ENCODE measurements at places on chromosomes 1 and 21.

- no peak for DNase-seq
Observed at GRCh38 chr1:157287462-157287861, 149.3 kb upstream of the ETV3 start.

- no peak for DNase-seq
Observed at GRCh38 chr1:14567056-14567455, 31.4 kb upstream of the KAZN start.

DNA sequence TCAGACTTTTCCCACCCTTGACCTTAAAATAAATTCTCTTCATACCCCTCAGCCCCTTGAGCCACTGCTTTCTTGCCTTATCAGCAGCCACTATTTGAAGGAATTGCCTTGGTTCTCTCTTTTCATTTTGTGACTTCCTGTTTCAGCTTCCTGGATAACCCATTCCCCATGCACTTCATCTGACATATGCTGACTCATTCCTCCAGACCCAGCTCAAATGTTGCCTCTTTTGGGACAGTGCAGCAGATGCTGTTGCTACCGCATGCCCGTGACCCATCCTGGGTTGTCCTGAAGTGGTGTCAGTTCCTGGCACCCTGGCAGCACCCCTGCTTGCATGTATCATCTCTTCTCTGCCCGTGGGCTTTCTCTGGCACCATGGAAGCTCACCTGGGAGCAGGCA is 496.1 kb downstream of the PTPRU start:
- no peak for DNase-seq

DNA sequence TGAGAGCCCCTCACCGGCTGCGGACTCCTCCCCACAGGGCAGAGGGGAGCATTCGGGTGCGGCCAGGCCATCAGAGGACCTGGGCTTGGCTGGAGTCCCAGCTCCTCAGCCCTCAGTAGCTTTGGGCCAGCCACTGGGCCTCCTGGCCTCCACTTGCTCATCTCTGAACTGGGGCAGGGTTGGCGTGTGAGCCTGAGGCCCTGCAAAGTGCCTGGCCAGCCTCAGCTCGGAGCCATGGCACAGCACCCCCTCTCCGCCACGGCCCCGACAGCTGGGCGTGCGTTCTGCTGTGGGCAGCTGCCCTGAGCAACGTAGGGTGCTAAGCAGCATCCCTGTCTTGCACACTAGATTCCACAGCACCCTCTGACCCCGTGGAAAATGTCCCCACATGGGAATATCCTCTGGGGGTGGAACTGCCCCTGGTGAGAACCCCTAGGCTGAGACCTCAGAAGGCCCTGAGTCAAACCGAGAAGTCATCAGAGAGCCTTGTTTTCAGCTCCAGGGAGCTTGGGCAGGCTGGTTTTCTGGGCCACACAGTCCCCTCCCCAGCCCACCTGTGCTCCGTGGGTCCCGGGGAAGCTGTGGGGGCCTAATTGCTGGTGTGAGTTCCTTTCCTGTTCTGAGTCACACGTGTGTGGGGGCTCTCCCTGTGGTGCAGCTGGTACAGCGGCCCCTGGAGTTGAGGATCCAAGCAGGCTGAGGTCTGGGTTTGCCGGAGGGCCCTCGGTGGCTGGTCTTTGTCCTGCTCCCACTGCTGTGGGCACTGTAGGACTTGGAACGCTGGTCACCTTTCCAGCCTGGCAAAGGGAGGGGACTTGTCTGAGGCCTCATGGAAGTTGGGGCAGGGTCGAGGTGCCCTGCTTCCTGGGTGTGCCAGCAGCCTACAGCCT is 24.5 kb downstream of the TP73 start:
- DNase-seq: no peak

DNA sequence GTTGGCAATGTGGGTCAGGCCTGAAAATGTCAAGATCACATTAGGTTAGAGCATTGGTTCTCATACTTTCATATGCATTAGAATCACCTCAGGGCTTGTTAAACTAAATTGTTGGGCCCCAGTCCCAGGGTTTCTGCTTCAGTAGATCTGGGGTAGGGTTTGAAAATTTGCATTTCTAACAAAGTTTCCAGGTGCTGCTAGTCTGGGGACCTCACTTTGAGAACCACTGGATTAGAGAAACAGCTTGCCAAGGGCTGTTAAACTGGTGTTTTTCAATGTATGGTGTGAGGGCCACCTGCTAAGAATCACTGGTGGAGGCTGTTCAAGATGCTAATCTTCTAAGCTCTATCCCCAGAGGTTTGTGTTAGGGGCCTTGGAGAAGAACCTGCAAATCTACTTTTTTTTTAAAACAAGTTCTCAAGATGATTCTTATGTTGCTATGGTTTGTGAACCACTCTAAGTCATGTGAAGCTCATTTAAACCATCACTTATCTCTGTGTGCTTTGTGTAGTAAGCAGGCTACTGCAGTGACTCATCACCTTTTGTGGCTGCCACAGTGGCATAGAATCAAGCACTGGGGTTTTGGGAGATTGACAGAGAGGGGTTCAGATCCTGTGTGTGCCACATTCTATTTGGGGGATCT is 152.2 kb downstream of the S1PR1 start:
- no peak for DNase-seq

Data from hematopoietic multipotent progenitor cell treated with erythropoietin and hydrocortisone succinate and interleukin-3 and kit ligand, for 15 days (in vitro differentiated cells).